ENCODE measurements at places on chromosomes 7 and 10. TPM values are rescaled to one million over a fixed set of nuclear protein-coding genes. Genes with fewer than 3 reads are reported as not detected.
A peak's percentile ranks its signal among the peaks of the same experiment; 100 is the strongest.

DNA sequence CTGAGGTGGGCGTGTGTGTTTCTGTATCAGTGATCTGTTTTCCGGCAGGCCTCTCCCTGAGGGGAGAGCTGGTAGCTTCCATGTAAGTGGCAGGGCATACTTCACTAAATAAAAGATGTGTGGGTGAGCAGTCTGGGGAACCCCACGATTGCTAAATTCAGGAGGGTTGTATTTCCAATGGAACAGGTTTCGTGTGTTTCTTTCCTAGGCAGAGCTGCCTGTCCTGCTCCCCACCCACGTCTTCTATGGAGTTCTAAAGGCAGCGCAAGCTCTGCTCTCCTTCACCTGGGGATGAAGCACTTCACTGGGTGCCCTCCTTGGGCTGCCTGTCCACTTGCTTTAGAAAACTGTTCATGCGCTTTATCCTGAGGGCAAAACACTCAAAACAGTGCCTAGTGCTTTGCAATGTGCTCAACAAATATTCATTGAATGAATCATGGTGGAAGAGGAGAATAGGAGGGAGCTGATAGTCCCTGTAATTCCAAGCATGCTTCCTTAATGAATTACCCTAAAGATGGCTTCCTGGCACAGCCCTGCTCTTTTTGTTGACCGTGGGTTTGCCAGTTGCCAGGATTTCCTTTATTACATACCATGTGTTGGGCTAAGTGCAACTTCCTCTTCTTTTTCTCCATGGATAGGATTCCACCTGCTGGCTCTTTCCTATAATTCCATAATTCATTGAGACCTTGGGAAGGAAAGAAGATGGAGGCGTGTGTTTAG lies 50.6 kb upstream of the SRPK2 start:
- no peaks in the 10 kb centered on the region for H3K27me3 ChIP-seq
- no peaks in the 10 kb centered on the region for H3K36me3 ChIP-seq
- peak overlapping the region; percentile 15 for H3K27ac ChIP-seq
- H3K4me3 ChIP-seq = no peak overlapping the region
- peaks cover 4% of the 10 kb centered on the region for H3K4me1 ChIP-seq
- DNase-seq = no peak

DNA sequence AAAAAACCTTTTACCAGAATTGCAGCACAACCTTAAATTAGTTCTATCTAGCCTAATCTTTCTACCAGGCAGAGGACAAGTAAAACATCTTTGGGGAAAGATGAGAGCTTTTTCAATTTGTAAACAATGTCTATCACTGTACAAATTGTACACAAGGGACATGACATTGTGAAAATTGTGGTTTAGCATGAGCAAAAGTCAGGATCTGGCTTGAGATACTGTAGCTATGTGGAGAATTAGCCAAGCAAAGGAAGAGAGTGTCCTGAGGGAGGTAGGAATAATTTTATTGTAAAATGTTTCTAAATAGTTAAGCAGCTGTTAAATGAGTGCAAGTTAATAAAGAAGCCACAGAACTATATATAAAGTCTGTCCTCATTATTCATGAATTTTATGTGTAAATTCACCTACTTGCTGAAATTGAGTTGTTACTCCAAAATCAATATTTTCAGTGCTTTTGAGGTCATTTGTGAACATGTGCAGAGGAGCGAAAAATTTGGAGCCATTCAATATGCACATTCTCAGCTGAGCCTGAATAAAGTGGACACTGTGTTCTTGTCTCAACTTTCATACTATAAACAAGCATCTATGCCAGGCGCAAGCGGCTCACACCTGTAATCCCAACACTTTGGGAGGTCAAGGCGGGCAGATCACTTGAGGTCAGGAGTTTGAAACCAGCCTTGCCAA lies 42.8 kb upstream of the POM121L12 start:
- H3K27ac ChIP-seq = no peak overlapping the region
- no peak for DNase-seq
- H3K4me3 ChIP-seq = no peak overlapping the region
- no peaks in the 10 kb centered on the region for H3K27me3 ChIP-seq
- no peaks in the 10 kb centered on the region for H3K36me3 ChIP-seq

GRCh38 chr10:133614830-133615580 lies 11.6 kb downstream of the FRG2B start:
- H3K4me3 ChIP-seq = no peak overlapping the region
- DNase-seq = no peak
- no peak overlapping the region for H3K27ac ChIP-seq
- H3K4me1 ChIP-seq = no peaks in the 10 kb centered on the region
- peaks cover 18% of the 10 kb centered on the region for H3K27me3 ChIP-seq

The XRCC2 gene
- 21.3 TPM for total RNA-seq

- H3K27me3 ChIP-seq = peaks cover 3% of the 10 kb centered on the region
- H3K4me3 ChIP-seq = no peak overlapping the region
- H3K4me1 ChIP-seq = no peaks in the 10 kb centered on the region
- H3K36me3 ChIP-seq = no peaks in the 10 kb centered on the region
- no peak for DNase-seq
Observed at GRCh38 chr7:17706275-17706674, 234.0 kb downstream of the SNX13 start.

The FAM131B gene
- 1.7 TPM for total RNA-seq

- H3K4me1 ChIP-seq = no peaks in the 10 kb centered on the region
- no peaks in the 10 kb centered on the region for H3K36me3 ChIP-seq
- H3K27ac ChIP-seq = no peak overlapping the region
- no peak for DNase-seq
Observed at GRCh38 chr7:107056728-107057473, 12.4 kb downstream of the PRKAR2B start.
